T-helper 17 cell (primary cell): ENCODE measurements at places on chromosomes 4 and X.

- DNase-seq: no peak
Observed at GRCh38 chrX:110951472-110952269, 144.3 kb upstream of the PAK3 start.

DNA sequence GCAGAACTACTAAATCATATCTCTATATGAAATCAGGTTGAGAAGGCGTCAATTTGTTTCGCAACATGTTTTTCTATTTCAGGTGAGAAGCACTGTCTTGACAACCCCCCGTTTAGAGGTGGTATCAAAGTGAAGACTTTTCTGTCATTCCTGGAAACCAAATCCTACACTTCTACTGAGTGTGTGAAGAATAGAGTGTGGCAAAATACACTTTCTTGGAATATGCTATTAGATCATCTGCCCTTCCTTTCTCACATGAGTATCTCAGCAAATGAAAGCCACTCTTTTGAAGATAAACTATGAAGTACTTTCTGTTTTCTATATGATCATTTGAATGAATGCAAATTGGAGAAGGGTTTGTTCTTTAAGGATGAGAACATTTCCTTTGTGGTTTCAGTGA, 174.0 kb upstream of the FMR1 start:
- DNase-seq: no peak

- no peak for DNase-seq
Observed at GRCh38 chr4:139509727-139510410, 46.1 kb downstream of the SETD7 start.

DNA sequence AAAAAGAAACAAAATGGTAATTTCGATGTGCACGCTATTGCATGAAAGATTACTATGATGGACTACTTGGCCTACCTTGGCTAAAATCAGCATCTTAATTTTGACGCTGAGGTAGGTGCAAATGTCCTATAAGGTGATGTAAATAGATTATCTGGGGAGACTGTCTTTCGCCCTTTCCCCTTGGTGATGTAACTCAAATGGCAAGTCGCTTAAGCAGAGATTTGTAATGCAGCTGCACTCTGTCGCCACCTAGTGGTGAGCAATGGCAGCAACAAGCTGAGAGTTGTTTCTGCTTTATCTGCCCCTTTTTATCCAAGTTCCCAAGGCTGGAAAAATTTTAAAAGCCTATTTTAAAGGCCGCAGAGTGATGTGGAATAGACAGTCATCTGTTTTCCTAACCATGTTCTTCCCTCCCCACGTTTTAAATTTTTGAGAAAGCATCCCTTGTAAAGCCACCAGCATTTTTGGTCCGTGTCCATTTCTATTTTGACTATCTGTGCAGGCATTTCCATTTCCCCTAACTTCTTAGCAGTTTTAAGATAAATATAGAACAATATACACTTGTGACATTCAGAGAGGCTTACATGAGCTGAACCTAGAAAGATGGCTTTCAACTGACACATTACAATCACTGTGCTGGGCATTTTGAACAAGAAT, 62.4 kb upstream of the PDLIM3 start:
- DNase-seq: peak; percentile 45

DNA sequence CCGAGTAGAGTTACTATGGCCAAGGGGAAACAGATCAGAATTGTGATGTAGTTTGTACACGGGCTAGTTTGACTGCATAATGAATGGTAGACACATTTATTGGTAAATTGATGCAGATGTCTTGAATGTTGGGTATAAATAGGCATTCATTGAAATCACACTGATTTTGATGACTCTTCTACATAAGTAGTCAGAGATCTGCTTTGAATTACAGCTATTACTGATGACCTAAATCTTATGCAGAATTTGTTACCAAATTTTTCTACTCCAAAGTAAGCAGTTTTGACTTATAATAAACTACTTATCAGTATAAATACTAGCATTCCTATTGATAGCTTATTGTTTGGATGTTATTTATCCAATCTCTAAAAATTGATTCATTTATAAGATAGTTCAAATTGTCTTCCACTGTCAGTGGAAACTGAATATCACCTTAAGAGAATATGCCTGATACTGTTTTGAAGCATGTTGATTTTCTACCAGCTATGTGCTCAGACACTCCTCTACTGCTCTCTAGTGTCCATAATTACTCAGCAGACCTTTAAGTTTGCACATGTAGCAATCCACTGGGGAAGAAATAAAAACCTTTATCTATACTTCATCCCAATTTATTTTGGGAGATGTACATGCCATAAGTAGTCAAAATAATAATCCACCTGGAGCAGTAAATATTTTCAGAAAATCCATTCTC, 120.3 kb downstream of the RASL11B start:
- no peak for DNase-seq

DNA sequence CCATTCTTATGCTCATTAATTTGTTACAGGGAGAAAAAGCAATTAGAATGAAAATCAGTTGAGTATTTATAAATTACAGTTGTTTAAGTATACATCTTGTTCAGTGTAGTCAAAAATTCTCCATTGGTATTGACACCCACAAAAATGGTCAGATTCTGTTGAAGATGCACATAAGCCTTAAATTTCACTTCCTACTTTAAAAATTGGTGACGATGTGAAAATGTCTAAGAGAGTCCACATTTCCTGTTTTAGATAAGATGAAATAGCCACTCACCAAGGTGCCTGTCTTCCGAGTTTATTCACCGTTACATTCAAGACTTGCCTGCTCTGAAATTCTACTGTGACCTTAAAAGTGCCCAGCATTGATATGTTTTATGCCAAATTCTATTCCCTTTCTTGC, 93.6 kb downstream of the GPR143 start:
- DNase-seq: no peak

- DNase-seq: no peak
Observed at GRCh38 chr4:150814873-150815272, 200.2 kb downstream of the LRBA start.

GRCh38 chr4:158588777-158589176, 67.1 kb downstream of the RXFP1 start:
- DNase-seq: no peak

DNA sequence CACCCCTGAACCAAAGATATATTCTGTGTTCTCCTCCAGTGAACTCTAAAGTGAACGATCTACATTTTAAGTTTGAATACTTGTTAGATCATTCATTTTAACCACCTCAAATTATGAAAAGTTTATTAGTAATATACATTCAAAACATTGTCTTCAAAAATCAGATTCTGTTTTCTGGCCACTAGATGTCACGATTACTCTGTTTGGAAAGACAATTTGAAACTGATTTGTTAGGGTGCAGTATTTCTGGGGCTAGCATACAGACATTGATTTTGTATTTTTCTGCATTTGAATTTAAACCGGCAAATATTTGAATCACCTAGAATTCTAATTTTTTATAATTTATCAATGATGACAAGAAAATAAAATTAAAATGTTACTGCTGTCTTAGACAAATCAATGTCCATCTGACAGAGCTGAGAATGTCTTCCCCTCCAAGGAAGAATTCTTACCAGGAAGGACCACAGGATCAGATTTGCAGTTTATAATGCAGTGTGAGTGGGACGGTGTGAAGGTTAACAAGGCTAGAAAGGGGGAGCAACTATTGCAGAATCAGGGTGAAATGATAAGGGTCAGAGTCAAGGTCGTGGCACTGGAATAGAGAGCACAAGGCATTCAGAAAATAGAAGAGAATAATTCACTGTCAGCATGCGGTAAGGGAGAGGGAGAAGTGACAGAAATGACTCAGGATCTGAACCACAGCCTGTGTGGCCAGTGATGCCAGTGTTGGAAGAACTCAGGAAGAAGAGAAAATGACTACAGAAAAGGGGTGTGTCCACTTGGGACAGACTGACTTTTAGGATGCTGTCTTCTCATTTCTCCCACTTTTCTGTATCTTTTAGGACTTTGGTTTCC, 91.6 kb downstream of the ANXA10 start:
- no peak for DNase-seq
